ENCODE measurements at places on chromosomes 6 and 20. TPM values are rescaled to one million over a fixed set of nuclear protein-coding genes. Genes with fewer than 3 reads are reported as not detected.

GRCh38 chr6:153485072-153485471 lies 354.0 kb upstream of the RGS17 start:
- no peak overlapping the region for H3K27ac ChIP-seq
- H3K36me3 ChIP-seq = no peaks in the 10 kb centered on the region
- H3K4me3 ChIP-seq = no peak overlapping the region
- no peaks in the 10 kb centered on the region for H3K4me1 ChIP-seq
- H3K27me3 ChIP-seq = no peaks in the 10 kb centered on the region
- no peak for DNase-seq

The TSBP1 gene
- total RNA-seq = not detected

The APMAP gene
- 82.7 TPM for total RNA-seq

DNA sequence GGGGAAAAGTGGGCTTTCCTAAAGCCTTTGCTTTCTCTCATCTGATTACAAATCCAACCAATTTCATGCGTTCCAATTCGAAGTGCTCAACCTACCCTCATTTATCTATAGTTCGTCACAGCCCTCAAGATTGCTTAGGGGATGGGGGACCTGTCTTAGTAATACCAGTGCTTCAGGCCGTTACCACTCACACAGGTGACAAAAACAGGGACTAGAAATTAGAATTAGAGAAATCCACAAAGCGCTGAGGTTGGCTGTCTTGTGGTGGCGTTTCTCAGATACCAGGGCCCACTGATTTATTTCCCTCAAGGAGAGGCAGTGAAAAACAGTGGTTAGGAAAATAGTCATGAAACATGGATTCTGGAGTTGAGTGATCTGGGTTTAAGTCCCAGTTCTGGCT lies 121.6 kb upstream of the SPACA1 start:
- H3K27ac ChIP-seq = no peak overlapping the region
- H3K4me1 ChIP-seq = no peaks in the 10 kb centered on the region
- no peak for DNase-seq
- peaks cover 1% of the 10 kb centered on the region for H3K27me3 ChIP-seq
- no peaks in the 10 kb centered on the region for H3K36me3 ChIP-seq

GRCh38 chr6:142685852-142686506 lies 259.0 kb downstream of the HIVEP2 start:
- DNase-seq = no peak
- no peak overlapping the region for H3K4me3 ChIP-seq
- no peaks in the 10 kb centered on the region for H3K36me3 ChIP-seq
- no peaks in the 10 kb centered on the region for H3K4me1 ChIP-seq
- no peak overlapping the region for H3K27ac ChIP-seq

DNA sequence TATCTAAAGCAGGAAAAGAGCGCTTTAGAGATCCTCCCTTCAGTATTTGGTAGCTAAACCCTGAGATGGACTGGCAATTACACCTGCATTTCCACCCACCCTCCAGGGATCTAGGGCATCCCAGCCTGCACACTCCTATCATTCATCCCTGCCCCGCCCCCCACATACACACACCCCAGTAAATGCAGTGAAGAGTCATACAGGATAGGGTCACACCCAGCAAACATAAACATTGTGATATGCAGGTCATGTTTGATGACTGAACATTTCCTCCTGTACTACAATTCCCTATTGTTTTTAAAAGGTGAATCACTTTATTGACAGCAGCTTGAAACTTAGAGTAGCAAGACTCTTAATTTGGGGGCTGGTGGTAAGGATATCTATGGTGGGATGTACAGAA lies 112.9 kb downstream of the FOXO3 start:
- H3K27me3 ChIP-seq = no peaks in the 10 kb centered on the region
- peaks cover 10% of the 10 kb centered on the region for H3K4me1 ChIP-seq
- H3K36me3 ChIP-seq = no peaks in the 10 kb centered on the region

The NUDT3 gene
- 25.2 TPM for total RNA-seq

- peak; percentile 57 for DNase-seq
- no peak overlapping the region for H3K27ac ChIP-seq
- no peak overlapping the region for H3K4me3 ChIP-seq
- H3K27me3 ChIP-seq = no peaks in the 10 kb centered on the region
- H3K36me3 ChIP-seq = no peaks in the 10 kb centered on the region
- peaks cover 34% of the 10 kb centered on the region for H3K4me1 ChIP-seq
These were observed 94.9 kb upstream of the NT5E start for GRCh38 chr6:85354761-85355618.

DNA sequence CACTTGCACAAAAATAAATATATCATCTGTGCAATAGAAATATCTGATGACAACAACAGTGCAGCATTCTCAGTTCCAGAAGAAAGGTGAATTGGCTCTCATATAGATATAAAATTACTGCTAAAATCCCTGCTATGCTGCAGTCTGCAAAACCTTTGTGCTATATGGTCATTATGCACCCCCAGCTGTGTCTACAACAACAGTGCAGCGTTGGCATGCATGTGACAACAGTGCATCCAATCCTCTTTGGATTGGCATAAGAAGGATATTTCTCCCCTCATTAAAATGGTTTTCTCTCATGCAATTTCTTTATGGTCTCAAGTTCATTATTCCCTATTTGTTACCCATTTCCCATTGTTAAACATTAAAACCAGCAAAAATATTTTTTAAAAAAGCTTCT lies 23.1 kb downstream of the OR2B6 start:
- H3K27ac ChIP-seq = no peak overlapping the region
- H3K4me3 ChIP-seq = no peak overlapping the region

Data from HCT116 (cell line).